ENCODE measurements at places on chromosomes 7 and 10. TPM values are rescaled to one million over a fixed set of nuclear protein-coding genes. Genes with fewer than 3 reads are reported as not detected.

- H3K4me3 ChIP-seq: no peak overlapping the region
- peak; percentile 46 for DNase-seq
- peak overlapping the region; percentile 74 for H3K27ac ChIP-seq
- peaks cover 25% of the 10 kb centered on the region for H3K36me3 ChIP-seq
- H3K27me3 ChIP-seq: peaks cover 11% of the 10 kb centered on the region
Observed at GRCh38 chr7:100884736-100885439, 4.6 kb downstream of the UFSP1 start.

DNA sequence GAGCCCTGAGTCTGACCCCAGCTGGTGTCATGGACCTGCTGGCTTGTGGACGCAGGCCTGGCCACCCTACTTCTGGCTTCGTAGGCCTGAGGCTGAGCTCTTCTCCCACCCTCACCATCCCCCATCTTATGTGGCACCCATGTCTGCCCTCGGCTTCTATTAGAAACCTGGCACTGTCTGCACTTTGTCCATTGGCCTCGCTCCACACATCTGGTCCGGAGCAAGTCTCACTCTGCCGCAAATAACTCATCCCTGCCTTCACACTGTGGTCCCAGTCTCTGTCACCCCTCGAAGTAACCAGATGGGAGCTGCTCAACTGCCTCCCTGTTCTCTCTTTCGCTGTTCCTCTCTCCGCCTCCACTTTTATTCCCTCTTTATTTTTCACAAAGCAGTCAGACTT lies 78.6 kb downstream of the TRRAP start:
- no peak overlapping the region for H3K4me3 ChIP-seq
- H3K27ac ChIP-seq: no peak overlapping the region
- H3K4me1 ChIP-seq: no peaks in the 10 kb centered on the region
- peaks cover 31% of the 10 kb centered on the region for H3K36me3 ChIP-seq
- DNase-seq: no peak

- no peaks in the 10 kb centered on the region for H3K36me3 ChIP-seq
- no peaks in the 10 kb centered on the region for H3K27me3 ChIP-seq
- DNase-seq: no peak
- peaks cover 43% of the 10 kb centered on the region for H3K4me1 ChIP-seq
Observed at GRCh38 chr10:3074145-3074665, 6.9 kb downstream of the PFKP start.

DNA sequence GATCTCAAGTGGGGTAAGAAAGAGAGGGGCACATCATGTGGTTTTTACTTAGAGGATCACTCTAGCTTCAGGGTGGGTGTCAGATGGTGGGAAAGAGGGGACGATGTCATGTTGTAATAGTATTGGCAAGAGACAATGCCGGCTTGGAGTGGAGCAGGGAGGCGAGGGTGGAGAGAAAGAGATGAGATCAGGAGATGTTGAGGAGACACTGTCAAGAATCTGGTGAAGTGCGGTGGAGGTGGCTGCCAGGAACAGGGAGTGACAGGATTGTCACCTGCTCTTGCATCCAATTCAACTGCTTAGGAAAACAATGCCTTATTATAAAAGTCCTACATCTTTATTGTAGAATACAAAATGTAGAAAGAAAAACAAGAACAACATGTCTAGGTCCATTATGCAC lies 63.0 kb upstream of the MKI67 start:
- no peaks in the 10 kb centered on the region for H3K36me3 ChIP-seq
- peaks cover 2% of the 10 kb centered on the region for H3K27me3 ChIP-seq
- H3K4me1 ChIP-seq: peaks cover 23% of the 10 kb centered on the region

DNA sequence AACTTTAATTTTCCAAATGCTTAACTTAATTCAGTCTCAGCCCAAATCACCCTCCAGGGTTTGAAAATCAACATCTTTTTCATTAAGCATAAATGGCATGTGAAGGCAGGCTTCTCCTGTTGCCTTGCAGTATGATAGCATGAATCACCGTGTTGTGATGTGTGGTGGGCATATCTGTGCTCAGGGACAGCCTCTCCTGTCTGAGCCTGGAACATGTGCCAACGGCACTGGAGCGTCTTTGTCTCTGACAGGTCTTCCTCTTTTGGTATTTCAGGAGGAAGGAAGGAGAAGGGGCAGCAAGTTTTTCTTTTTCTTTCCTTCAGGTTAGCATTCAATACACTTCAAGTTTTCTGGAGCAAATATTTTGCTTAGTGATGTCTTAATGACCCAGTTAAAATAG lies 57.6 kb downstream of the LRGUK start:
- peaks cover 4% of the 10 kb centered on the region for H3K27me3 ChIP-seq
- no peaks in the 10 kb centered on the region for H3K4me1 ChIP-seq
- no peak overlapping the region for H3K4me3 ChIP-seq
- H3K27ac ChIP-seq: no peak overlapping the region
- no peak for DNase-seq

Gene TET1
- not detected for polyA plus RNA-seq

GRCh38 chr10:8331896-8332729 lies 277.6 kb downstream of the GATA3 start:
- peak overlapping the region; percentile 80 for H3K4me3 ChIP-seq
- no peaks in the 10 kb centered on the region for H3K36me3 ChIP-seq
- peaks cover 8% of the 10 kb centered on the region for H3K27me3 ChIP-seq
- peaks cover 35% of the 10 kb centered on the region for H3K4me1 ChIP-seq
- peak overlapping the region; percentile 88 for H3K27ac ChIP-seq

GRCh38 chr7:2063563-2064260 lies 169.0 kb downstream of the MAD1L1 start:
- no peaks in the 10 kb centered on the region for H3K4me1 ChIP-seq
- H3K27ac ChIP-seq: no peak overlapping the region
- peaks cover 21% of the 10 kb centered on the region for H3K36me3 ChIP-seq
- H3K4me3 ChIP-seq: no peak overlapping the region
- DNase-seq: no peak
- no peaks in the 10 kb centered on the region for H3K27me3 ChIP-seq

Gene DYNC1I1
- not detected for polyA plus RNA-seq

DNA sequence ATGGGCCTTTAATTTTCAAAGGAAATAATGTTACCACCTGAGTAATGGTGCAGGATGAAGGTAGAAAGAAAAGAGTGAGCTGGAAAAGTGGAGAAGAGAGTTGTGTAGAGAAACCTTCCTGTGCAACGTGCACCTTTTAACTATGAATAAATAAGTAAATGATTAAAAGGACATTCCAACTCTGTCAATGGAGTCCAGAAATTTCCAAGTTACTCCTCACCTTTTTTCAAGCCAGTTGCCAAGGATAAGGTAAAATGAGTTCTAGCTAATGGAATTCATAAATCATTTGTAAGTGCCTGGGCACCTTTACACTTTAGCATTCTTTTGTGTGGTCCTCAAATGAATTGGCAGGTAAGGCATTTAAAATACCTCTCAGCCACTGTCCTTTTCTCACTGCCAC lies 549.4 kb upstream of the NRP1 start:
- no peak overlapping the region for H3K27ac ChIP-seq
- DNase-seq: no peak
- H3K4me3 ChIP-seq: no peak overlapping the region
- H3K4me1 ChIP-seq: no peaks in the 10 kb centered on the region

GRCh38 chr7:47884675-47885074 lies 63.6 kb downstream of the PKD1L1 start:
- H3K4me1 ChIP-seq: no peaks in the 10 kb centered on the region
- peaks cover 3% of the 10 kb centered on the region for H3K36me3 ChIP-seq
- DNase-seq: no peak
- no peak overlapping the region for H3K4me3 ChIP-seq

GRCh38 chr7:116554436-116554835 lies 29.6 kb downstream of the CAV1 start:
- no peak for DNase-seq

All from immature natural killer cell (primary cell).